ENCODE measurements at places on chromosomes 2 and 18.

GRCh38 chr2:85377083-85377482 lies 22.5 kb downstream of the ELMOD3 start:
- DNase-seq, result no peak

- no peak for DNase-seq
Observed at GRCh38 chr2:37847792-37848191, 77.3 kb upstream of the RMDN2 start.

- DNase-seq, result no peak
Observed at GRCh38 chr2:164386231-164386630, 235.1 kb downstream of the GRB14 start.

DNA sequence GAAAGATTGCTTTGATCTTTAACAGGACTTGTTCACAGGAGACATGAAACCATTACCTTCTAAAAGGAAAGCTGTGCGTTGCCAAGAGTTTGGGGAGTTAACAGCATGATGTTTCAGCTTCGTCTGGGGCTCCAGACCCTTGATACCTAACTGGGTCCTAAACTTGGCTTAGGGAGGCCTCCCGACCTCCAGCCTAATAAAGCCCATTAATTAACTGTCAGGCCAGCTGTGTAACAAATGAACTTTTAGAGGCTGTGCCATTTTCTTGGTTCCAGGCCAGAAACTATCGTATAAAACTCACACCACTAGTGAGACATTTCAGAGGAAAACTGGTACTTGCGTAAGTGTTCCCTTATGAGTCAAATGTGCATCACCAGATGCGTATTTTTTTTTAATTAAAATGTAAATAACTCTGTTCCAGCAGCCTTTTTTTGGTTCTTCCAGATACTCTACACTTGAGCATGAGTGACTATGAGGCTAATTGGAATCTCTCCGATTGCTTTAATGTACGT lies 236.5 kb downstream of the BCL2 start:
- DNase-seq, result no peak

DNA sequence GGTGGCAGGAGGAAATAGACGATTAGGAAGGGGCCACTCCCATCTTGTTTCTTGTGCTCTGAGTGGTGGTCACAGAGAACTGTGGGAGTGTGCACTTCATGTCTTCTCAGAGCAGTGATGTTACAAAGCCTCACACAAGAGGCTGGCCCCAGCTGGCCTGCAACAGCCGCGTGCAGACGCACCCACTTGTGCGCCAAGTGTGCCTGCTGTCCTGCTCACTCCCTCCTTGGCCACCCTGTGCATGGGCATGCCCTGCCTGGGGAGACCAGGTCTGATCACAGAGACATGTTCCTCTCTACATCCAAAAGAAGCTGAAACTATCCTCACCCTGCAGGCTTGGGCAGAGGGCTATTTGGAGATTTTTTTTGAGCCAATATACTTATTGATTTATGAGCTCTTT lies 108.4 kb downstream of the MRO start:
- no peak for DNase-seq

- DNase-seq, result no peak
Observed at GRCh38 chr2:128549094-128549493, 230.4 kb upstream of the HS6ST1 start.

GRCh38 chr2:149278872-149279264 lies 51.5 kb upstream of the LYPD6 start:
- DNase-seq, result no peak

DNA sequence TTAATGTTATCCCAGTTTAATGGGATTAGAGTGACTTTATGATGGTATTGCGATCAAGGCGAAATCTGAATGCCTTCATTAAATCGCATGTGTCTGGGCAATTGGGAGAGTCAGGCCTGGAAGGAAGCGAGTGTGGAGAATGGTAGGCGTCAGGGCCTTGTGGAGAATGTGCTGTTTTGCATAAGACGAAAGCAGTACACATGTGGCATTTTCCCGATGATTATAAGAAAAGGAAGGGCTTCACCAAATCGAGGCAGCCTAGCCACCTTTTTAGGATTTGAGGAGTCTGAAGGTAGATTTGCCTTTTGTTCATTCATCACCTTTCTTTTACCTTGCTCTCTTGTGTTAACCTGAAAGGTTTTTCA lies 1.0 kb downstream of the ZNF532 start:
- no peak for DNase-seq

DNA sequence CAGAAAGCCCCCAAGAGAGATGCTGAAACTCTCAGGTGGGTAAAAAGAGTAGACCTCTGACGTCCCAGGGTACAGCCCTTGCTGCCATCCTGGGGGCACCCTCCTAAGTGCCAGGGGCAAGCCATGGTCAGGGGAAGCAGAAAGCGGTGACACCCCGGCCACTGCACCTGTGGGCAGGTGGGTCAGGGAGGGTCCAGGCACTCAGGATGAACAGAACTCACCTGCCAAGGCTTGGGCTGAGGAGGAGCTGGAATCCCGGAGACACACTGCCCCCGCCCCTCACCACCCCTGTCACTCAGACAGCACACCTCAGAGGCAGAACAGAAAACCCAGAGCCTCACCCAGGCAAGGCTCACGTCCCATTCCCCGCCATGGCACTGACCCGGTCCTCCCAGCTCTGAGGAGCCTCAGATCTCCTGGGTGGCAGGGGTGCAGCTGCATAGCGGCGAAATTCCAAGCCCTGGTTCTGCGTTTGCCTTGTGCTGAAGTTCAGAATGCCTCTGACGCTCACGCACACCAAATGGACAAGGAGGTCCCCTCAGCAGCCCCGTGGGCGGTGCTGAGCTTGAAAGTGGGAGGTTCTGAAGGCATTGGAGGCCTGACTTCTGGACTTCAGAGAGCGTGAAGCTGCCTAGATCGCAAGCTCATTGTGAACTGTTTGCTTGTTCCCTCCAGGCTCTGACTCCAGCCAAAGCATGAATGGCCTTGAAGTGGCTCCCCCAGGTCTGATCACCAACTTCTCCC lies 4.3 kb downstream of the GPR17 start:
- DNase-seq, result no peak

- DNase-seq, result no peak
Observed at GRCh38 chr2:136645236-136645828, 120.0 kb upstream of the THSD7B start.

DNA sequence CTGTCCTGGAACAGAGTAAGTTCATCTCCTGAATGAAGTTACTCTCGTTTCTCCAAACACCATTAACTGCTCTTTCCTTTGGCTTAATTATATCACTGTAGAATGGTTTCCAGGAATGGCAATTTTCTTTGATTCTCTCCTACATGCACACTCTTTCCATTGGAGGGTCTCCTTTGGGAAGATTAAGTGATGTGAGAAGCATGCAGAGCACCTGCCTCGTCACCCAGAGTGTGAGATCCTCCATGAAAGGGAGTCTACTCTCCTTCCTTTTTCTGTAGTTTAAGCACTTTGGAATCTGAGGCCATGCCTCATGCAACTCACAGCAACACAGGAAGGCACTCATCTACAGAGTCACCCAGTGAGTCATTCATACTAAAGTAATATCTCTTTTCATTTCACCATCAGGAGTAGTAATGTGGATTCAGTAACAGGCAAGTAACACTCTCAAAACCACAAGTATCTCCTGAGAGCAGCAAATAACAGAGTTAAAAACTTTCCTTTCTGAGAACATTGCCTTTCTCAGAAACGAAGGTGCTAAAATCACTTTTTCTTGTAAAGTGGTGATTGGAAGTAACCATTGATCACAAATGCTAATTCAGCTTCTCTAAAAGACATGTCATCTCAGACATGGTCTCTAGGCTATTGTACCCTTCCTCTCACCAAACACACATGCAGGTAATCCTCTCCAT lies 52.8 kb upstream of the IL1RL1 start:
- no peak for DNase-seq

DNA sequence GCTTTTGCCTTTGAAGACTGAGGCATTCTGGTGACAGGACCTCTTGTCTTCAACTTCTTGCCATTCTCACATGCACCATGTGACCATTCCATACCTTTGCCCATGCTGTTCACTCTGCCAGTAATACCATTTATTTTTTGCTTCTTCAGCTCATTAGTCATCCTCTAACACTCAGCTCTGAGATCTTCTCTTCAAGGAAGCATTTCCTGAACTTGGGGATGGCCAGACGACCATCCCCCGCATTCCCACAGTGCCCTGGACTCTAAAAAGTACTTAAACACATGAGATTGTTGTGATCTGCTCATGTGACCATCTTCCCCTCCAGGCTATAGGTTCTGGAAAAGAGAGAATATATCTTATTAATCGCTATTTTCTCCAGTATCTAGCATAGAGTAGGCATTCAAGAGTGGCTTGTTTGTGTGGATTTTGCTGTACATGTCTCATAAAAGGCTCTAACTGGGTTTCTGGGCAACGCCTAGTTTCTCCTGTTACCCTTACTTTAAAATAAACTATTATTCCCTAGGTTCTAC lies 33.9 kb downstream of the PAX3 start:
- DNase-seq, result no peak

Data from stimulated activated CD8-positive, alpha-beta memory T cell treated with anti-CD3 and anti-CD28 coated beads, Interleukin-15, amount 100 ng/mL, for 48 hours (primary cell).